Kidney (tissue), 22 donors: ENCODE measurements at places on chromosomes 6 and 20. TPM values are rescaled to one million over a fixed set of nuclear protein-coding genes. Genes with fewer than 3 reads are reported as not detected.

TMEM170B gene
- 3.7 TPM for total RNA-seq

HSPA12B gene
- total RNA-seq, result 18.9 TPM

FOXS1 gene
- 2.1 TPM for total RNA-seq

DNA sequence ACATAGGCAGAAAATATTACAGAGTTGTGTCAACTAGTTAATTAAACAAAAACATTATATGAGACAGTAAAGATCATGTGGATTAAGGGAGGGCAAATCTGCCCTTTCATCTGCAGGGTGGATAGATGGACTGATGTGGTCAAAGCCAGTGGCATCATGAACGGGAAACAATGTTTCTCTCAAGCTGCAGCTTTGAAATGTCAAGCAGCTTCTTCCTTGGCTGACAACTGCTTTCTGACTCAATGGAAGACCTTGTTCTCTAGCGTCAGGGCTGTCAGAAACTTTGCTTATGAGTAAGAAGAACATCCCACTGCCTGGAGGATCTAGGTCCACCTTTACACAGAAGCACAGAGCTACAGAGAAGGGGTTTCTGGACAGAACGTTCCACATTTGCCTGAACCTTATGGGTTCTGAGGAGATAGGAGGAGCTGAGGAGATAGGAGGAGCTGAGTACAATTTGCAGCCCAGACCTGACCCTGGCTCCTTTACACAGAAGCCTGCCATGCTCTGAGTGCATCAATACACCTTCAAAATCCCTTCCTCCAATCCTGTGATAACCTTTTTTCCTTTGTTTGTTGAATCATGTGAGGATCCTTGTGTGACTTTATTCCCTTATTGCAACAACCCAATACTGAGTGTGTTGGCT is 6.1 kb downstream of the CST5 start:
- H3K4me3 ChIP-seq, result no peak overlapping the region
- no peaks in the 10 kb centered on the region for H3K27me3 ChIP-seq
- no peaks in the 10 kb centered on the region for H3K36me3 ChIP-seq
- H3K4me1 ChIP-seq, result no peaks in the 10 kb centered on the region
